GM04503 (cell line): ENCODE measurements at places on chromosomes 3 and 15.
A peak's percentile ranks its signal among the peaks of the same experiment; 100 is the strongest.

DNA sequence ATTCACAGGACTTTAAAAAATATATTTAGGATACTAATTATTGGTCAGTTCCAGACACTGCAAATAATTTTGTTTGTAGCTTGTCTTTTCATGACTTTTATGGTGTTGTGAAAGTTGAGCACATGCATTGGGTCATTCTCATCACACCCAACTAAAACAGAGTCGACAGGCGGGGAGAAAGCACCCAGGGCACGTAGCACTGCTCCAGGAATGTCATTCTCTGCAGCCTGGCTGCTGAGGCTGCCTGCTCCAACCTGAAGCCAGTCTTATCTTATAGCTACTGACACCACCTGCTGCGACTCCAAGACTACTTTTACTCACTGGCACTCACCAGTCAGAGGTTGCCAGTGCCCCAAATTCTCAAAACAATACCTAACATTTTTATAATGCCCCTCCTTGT, 56.9 kb downstream of the ACAD9 start:
- DNase-seq: no peak

DNA sequence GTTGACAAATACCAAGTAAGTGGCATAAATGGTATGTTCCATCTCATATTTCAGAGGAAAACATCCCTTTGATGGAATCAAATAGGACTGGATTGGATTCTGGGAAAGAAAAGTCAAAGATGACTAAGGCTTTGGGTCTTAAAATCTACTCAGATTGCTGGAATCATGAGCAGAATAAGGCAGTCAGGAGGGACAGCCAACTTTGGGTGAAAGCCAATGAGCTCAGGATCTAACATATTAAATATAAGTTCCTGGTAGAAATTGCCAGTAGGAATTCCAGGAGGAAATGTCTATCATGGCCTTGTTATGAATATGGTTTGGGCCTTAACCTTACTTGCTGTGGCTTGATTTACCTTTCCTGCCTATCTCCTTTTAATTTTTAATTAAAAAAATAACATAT, 55.3 kb downstream of the ISL2 start:
- no peak for DNase-seq

DNA sequence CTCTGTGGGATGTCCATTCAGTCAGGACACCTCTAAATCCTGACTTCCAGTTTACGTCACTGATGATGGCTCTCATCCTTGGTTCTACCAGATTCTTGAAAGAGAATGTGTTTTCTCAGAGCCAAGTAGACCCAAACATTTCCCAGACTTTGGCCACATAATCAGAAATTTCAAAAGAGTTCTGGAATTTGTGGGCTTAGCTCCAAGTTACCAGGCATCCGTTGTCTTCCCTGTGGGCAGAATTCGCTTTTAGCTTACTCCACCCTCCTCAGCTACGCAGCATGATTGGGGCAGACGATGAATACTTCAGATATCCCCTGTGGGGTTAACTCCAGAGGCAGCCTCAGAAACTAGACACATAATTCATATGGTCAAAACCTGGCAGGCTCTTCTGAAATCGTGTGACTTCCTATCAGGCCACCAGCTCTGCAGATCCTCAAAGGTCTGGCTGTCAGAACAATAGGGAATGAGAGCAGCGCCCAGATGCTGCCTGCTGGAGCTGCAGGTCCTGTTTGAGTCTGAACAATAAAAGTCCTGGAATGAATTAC, 30.6 kb downstream of the CRTC3 start:
- peak; percentile 99 for DNase-seq

- DNase-seq: no peak
These were observed 22.3 kb upstream of the ALDH1L1 start for GRCh38 chr3:126202680-126203079.

GRCh38 chr3:158110658-158111018, 749 bp downstream of the RSRC1 start:
- DNase-seq: no peak

DNA sequence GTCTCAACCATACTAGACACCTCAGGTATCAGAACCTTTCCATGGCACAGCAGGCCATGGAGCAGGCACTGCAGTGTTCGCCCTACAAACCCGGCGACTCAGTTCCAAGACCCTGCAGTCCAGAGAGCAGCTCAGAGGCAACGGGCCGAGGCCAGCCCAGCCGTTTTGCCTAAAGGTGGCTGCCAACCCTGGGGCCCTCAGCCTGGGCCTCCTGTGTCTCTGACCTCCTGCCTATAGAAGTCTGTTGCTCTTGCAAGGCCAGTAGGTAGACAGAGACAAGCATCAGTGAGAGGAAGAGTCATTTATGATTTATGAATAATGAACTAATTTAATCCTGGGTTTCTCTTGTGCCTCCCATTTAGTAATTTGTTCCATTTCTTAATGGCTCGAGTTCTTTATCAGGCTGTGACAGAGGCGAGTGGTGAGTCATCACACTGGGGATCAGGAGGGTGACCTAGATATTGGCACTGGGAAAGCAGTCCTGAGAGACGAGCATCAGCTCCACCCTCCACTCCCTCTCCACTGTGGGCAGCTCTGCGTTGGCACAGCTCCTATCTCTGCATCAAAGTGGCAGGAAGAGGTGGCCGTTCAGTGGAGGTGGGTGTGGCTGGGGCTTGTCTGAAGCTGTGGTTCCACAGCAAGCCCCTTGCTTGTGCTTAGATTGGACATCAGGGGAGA, 79.8 kb downstream of the ABHD5 start:
- no peak for DNase-seq

- no peak for DNase-seq
These were observed 19.5 kb downstream of the ANAPC13 start for GRCh38 chr3:134466331-134466730.

- no peak for DNase-seq
These were observed 31.5 kb upstream of the ZNF502 start for GRCh38 chr3:44680921-44681455.

DNA sequence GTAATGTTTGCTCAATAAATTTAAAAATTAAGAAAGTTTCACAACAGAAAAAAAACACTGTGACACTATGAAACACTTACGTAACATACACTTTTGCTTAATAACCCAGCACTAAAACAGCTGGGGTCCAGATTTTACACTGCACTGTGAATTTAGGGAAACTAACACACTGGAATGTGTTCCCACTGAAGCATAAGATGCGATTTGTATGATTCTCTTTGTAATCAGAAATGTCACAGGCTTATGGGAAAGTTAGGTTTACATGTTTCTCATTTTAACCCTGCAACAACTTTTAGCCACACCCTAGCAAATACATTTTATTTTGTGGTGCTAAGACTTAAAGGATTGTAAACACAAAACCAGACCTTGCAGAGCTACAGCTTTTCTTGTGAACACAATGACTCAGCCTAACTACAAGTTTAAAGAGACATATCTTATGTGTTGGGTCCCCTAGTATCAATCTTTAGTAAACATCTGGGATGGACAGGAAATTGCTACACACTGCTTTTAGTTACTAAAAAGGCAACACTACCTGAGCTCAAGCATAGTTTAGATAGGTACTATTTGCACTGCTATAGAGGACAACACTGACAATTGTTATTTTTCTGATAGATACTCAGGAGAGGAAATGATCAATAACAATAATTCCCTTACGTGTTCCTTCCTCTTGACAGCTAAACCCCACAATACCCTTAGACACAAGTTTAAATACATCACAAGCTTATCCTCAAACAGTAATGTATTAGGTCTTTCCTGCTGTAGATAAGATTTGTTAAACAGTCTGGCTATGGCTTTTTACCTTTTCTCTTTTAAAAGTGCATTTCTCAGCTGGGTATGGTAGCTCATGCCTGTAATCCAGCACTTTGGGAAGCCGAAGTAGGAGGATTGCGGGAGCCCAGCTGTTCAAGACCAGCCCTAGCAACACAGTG, 3.8 kb downstream of the PLD1 start:
- peak; percentile 85 for DNase-seq

DNA sequence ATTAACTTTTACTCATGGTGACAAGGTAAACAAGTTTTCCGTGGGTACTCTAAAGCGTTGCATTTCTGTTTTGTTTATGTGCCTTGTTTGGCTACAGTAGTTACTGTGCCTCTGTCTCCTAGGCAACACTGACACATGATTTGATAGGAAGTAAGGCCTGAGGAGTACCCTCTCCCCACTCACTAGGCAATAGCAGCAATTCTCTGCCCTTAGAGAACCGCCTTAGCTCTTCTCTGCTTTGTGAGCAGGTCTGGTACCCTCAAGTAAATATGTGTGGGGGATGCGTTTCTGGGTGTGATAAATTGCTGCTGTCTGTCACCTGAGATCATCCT, at the start of gene IL5RA:
Gene IL5RA (minus strand): TSS at position 76 of the 332 bp plus-strand sequence. CDS start 5,390 bp downstream, outside the sequence.
- no peak for DNase-seq

- DNase-seq: no peak
These were observed 330.3 kb downstream of the SHQ1 start for GRCh38 chr3:72517921-72518424.

DNA sequence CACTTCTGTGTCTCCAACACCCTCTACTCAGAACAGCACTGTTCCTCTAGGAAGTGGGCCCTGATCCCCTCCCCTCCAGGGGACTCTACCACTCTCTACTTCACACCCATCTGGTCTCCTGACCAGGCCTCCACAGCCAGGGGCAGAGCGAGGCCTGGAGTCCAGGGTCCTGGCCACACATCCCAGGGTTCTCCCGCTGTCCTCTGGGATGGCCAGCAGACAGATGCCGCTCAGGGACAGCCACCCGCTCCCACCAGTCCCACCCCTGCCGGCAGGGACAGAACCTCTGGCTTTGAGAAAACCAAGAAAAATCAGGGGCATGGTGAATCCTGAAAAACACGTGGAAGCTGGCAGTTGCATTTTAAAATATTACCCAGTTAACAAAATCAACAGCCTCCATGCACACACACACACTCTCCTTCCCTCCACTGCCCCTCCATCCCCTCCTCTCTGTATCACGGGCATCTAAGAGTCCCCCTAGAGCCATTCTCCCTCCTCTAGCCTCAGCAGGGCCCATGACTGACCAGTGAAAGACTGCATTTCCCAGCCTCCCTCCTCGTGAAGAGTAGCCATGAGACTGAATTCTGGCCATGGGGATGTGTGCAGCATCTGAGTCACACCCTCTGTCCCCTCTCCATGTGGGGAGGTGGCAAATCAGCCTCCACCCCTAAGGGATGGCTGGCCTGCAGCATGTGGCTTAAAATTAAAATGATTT, 32.1 kb upstream of the IQSEC1 start:
- no peak for DNase-seq

DNA sequence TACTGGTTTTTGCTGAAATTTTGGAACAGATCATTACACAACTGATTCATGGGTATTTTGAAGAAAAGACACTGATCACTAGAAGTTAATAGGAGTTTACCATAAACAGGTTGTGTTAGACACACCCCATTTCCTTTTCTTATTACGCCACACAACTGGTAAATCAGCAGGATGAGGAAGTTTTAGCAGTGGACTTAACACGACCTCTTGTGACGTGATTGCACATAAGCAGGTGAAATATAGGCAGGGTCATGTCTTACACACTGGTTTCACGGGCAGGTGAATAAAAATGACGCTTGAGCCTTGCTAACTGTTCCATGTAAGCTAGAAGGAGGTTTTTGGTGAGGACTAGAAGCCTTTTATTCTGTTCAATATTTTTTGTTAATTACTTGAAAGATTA, 27.1 kb upstream of the TPRG1 start:
- no peak for DNase-seq

GRCh38 chr15:65642594-65642993, 20.9 kb downstream of the SLC24A1 start:
- no peak for DNase-seq

- no peak for DNase-seq
These were observed 217.2 kb upstream of the CFAP20DC start for GRCh38 chr3:59267021-59267420.

DNA sequence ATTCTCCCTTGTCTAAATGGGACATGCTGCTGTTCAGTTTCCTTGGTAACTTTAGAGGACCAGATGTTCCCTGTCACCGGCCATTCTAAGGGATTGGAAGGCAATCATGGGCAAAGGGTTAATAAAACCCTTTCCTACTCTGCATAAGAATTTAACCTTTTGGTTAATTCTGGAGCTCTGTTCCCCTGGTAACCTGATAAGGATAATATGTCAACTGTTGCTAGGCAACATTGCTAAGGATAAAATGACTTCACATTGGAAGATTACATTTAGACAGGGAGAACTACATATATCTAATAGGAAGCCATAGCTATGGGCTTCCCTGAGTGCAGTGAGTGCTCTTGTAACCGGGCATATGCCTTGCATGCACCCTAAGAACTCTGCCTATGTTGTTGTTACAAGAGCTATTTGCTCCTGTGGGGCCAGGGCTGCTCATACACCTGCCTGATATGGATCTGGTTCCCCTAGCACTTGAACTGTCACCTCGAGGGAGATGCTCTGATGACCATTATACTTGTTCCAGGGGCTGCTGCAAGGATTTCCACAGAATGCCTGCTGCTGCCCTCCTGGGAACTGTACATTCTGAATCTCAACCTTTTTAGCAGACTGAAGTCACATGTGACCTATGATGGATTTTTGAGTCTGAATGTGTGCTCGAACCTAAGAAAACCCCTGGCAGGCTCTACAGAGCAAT, 326.3 kb upstream of the PDZRN3 start:
- DNase-seq: no peak

DNA sequence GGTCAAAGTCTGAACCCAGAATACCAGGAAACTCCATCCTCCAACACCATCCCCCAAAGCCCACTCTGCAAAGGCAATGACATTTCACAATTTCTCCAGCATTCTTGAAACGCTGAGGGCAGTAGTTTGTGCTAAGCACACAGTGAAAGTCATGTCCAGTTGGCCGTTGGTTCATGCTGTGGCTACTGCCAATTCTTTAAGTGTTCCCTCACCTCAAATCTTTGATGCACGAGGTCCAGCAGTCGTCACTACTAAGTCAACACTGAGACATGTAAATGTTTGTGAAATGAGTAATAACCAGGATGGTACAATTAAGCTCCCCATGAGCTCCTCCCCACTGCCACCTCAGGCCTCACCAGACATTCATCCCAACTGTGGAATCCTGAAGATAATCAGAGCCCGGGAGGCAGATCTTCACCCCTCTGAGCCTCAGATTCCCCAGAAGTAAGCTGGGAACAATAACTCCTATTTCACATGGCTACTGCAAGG, 7.0 kb downstream of the SUCLG2 start:
- peak; percentile 97 for DNase-seq

GRCh38 chr3:21054064-21054463, 696.9 kb downstream of the ZNF385D start:
- no peak for DNase-seq

- peak; percentile 14 for DNase-seq
These were observed 57.6 kb upstream of the SLC6A11 start for GRCh38 chr3:10758304-10759037.

DNA sequence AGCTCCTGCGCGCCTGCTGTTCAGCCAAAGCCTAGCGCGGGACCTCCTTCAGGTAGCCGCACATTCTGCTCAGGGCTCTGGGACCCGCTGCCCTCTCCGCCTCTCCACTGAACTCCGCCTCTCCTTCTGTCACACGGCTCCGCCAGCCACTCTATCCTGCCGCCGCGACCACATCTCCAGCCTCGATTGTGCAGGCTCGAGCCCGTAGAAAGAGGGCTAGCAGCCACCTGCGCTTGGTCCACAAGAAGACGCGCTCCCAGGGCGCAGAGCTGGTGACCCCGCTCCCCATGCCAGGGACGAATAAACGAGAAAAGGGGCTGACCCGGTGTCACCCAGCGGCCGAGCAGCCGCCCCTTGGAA, 1.1 kb upstream of the VIPR1 start:
- no peak for DNase-seq
